ENCODE measurements at places on chromosomes 6 and 20.

- DNase-seq: no peak
Measured at GRCh38 chr6:17585766-17586490, 14.2 kb upstream of the FAM8A1 start.

GRCh38 chr20:43579861-43580793, 10.6 kb upstream of the IFT52 start:
- no peak for DNase-seq

DNA sequence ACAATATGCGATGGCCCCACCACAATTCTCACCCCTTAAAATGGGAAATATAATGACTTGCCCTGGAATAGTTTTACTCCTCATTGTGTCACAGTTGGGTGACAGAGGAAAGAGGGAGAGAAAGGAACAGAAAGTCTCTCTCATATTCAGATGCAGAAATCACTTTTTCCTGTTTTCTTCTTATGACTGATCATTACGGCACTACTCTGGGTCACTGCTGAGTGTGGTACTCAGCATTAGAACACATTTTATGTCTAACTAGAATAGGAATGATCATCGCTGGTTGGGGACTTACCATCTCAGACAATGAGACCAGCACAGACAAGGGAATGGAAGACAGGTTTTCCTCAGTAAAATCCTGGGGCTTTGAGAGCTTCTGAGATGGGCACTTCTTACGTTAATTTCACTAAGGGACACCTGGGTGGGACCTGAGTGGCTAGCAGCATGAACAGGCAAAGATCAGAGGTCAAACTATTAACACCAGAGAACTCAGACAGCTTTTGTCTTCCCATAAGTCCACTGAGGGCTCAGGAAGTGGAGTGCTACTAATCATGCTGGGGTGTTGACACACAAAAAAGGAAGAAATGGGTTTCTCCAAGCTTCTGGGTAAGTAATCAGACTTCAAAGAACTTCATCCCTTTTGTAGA, 54.9 kb upstream of the ARHGAP18 start:
- DNase-seq: no peak

DNA sequence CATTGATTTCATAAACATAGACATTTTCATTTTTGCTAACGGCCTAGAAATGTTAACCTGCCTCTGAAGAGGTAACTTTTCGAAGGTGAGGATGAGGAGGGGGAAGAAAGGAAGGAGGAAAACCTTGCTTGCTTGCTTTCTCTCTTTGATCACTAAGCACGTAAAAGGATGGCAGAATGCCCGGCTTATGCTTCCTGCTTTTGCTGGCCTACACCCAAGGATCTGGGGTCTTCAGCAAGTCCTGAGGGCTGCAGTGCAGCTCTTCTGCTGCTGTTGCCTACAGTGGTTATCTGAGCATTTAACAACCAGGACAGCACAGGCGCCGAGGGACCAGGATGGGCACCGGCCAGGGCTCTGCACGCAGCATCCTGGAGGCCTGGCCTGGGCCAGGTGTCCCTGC, 150.8 kb upstream of the TAB2 start:
- DNase-seq: no peak

DNA sequence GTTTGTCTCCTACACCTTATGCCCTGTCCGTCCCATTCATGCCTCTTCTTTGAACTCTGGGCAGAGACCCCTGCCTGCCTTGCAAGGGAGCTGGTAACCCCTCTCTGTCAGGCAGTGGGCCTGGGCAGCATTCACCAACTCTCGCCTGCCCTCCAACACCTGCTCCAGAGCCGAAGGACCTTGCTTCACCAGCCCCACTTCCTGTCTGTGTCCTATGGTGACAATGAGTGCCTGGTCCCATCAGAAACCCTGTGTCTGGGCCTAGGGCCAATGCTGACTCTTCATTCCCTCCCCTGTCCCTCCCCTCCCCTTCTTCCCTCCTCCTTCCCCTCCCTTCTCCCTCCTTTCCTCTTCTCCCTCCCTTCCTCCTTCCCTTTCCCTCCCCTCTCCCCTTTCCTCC, 22.8 kb upstream of the PCMTD2 start:
- peak; percentile 26 for DNase-seq

GRCh38 chr20:43189554-43190331, at the start of gene PTPRT:
TSS of gene PTPRT (minus strand) at chr20:43189906. CDS start at chr20:43189733, 173 bp downstream.
- no peak for DNase-seq

GRCh38 chr6:119929121-119929520, 579.6 kb upstream of the MAN1A1 start:
- DNase-seq: no peak

DNA sequence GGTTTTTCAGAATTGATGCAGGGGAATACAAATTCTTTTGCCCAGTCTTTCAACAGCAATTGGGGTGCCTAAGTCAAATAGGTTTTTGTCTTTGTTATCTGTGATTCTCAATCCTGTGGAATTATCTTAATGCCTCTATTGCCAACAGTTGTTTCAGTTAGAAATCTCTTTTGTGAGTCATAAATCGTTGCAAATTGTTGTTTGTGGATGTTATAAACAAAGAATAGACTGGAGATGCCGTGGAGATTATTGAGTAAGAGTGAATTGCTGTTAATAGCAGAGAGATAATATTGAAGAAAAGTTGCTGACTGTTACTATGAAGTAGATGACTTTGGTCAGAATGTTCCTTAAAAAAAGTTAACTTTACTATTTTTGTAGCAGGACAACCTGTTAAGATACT, 63.7 kb upstream of the POPDC3 start:
- DNase-seq: no peak

- no peak for DNase-seq
Measured at GRCh38 chr20:59987135-59987534, 28.9 kb downstream of the CDH26 start.

DNA sequence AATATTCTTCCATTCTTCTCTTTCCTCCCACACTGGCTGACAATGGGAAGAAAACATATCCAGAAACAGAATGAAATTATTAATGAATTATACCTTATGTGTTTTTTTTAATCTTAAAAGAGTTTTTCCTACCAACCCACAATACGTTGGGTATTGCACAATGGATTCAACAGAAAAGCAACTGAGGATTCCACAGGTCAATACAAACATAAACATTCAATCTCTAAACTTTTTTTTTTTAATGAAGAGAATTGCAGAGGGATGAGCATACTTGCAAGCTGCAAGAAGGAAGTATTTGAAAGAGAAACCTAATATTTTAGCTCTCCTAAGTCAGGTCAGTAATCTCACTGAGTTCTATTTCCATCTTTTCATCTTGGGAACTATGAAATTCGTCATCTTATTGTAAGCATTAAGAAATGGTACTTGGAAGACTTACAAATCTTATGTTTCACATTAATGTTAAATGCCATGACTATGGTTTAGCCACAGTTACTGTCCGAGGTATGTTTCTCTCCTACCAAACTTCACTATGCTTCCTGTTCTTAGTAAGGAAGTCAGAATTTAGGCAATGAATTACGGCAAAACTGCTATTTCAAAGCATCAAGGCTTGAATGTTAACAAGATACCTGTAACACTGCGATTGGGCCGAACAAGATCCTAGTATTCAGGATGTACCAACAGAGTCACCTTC, 100.8 kb downstream of the HIVEP2 start:
- no peak for DNase-seq

GRCh38 chr6:56713254-56713672, 70.6 kb upstream of the DST start:
- DNase-seq: no peak

- no peak for DNase-seq
Measured at GRCh38 chr20:62437496-62437895, 10.2 kb upstream of the RBBP8NL start.

DNA sequence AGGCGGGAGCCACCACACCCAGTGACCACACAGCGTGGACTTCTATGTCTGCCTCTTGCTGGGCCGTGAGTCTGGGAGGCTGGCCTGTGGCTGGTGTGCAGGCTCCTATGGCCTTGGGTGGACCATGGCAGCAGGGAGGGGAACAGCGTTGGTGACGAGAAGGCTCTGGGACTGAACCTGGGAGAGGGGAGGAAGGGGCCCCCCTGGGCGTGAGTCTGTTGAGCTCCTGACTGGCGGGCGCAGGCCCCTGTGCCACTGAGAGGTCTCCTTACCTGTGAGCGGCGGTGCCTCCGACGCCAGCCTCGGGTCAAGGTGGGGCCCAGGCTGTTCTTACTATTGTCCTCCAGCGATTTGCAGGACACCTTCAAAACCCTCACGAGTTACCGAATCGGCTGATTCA, 12.8 kb upstream of the HELZ2 start:
- no peak for DNase-seq

DNA sequence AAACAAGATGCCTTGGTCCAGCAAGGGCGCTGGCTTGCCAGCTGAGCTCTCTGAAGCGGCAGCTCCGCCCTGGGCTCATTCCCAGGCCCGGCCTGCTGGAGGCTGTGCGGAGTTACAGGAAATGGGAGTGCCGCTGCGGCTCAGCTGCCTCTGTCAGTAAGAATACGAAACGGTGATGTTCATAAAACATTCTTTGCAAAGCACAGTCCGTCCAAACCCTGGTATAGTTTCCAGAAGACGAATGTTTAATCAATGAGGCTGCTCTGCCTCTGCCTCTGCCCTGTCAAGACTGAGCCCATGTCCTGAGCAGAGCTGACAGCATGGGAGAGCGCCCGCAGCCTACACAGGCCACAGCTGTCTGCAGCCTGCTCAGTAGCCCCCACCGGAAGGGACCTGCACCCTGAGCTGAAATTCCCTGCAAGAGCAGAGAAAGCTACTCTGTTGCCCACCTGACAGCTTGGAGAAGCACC, 153.3 kb upstream of the SNX9 start:
- peak; percentile 42 for DNase-seq

DNA sequence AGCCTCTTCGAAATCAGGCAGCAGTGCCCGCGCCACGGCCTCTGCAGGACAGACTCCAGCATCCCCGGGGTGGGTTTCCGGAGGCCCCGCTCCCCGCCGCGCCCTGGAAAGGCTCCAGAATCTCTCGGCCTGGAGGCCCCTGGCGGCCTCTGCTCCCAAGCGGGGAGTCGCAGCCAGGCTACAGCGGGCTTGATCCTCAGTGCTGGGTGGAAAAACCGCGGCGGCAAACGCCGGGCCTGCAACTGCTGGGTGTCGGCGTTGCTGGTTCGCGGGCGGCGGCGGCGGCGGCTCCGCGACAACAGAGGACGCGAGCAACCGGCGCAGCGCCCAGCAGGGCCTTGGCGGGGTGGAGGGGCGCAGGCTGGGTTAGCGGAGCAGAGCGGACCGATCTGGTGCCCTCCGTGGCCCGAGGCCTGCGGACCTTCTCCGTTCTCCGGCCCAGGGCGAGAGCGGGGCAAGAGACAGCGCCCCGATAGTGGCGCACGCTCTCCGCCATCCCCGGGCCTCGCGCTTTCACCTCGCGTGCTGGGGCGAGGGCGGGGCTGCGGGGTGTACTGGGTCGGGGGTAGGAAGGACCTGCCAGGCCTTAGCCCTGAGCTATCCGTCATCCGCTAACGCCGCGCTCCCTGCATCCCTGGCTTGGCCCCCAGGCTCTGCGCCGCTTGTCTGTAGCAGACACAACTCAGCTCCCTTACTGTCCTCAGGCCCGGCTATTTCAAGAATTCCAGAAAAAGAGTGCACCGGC, 3.4 kb upstream of the ZNF292 start:
- peak; percentile 81 for DNase-seq

GRCh38 chr6:74409447-74409846, 713.4 kb downstream of the CD109 start:
- peak; percentile 2 for DNase-seq

- DNase-seq: no peak
Measured at GRCh38 chr6:70834520-70834919, 122.3 kb downstream of the B3GAT2 start.

GRCh38 chr6:111846492-111847409, 26.5 kb downstream of the FYN start:
- DNase-seq: no peak

DNA sequence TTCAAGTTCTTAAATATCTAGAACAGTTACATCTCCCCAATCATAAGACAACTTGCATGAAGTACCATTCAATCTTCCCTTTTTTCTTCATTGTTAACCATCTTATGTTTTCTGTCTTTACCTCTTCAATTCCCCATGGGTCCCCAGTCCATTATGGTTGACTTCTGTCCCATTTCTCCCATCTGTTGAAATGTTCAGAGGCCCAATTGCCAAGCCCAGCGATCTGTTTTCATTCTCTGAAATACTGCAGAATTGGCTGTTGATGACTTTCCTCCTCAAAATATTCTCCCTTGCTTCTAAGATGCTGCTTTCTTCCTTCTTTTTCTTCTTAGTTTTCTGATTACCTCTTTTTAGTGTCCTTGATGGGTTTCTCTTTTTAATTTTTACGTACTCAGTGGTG, 26.0 kb downstream of the DSTN start:
- DNase-seq: no peak

GRCh38 chr6:13526357-13526726, 38.9 kb upstream of the GFOD1 start:
- no peak for DNase-seq

DNA sequence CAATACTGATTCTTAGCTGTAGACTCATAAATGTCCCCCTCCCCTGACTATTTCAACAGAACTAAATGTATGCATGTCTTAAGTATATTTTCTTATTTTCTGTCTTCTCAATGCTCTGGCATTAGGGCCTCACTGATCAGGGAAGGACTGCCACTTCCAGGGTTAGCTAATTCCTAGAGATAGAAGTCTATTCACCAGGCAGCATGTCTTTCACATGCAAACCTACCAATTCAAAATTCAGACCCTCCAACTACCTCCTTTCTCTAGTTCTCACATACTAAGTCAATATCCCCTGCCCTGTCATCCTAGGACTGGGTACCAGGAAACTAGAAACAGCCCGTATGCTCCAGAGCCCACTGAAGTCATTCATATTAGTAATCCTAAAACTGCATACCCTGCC, 132.3 kb downstream of the RALGAPA2 start:
- DNase-seq: no peak

GRCh38 chr6:115362234-115362633, 698.5 kb downstream of the FRK start:
- no peak for DNase-seq

- DNase-seq: no peak
Measured at GRCh38 chr6:108760126-108761050, 87.8 kb upstream of the ARMC2 start.

GRCh38 chr6:18263418-18264218, 712 bp downstream of the DEK start:
- DNase-seq: no peak

DNA sequence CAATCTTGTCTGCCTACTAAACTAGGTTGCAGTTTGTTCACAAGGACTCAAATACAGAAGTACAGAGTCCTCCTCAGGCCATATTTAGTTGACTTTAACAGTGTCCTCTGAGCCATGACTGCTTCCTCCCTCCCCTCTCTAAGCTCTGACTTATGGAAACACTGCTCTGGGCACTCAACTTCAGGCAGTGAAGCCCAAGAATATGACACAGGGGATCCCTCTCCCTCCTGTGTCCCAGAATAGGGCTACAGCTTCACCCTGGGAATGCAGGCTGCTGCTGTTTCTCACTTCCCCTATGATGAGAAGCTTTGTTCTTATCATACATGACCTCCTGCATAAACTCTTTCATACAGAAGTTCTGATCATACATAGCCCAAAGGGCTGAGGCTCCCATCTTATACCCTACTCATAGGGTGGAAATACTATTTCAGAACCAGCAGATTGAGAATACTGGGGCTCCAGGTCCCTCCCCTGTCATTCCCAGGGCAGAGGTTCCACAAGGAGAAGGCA, 97.3 kb upstream of the UST start:
- DNase-seq: no peak

GRCh38 chr6:5197084-5197483, 63.7 kb downstream of the LYRM4 start:
- DNase-seq: no peak

- DNase-seq: no peak
Measured at GRCh38 chr6:22028403-22029090, 268.3 kb downstream of the PRL start.

GRCh38 chr20:59004763-59005522, 2.1 kb downstream of the CTSZ start:
- no peak for DNase-seq

Data from midbrain (tissue), 1 donor.